ENCODE measurements at places on chromosomes 4 and X.
A peak's percentile ranks its signal among the peaks of the same experiment; 100 is the strongest.

DNA sequence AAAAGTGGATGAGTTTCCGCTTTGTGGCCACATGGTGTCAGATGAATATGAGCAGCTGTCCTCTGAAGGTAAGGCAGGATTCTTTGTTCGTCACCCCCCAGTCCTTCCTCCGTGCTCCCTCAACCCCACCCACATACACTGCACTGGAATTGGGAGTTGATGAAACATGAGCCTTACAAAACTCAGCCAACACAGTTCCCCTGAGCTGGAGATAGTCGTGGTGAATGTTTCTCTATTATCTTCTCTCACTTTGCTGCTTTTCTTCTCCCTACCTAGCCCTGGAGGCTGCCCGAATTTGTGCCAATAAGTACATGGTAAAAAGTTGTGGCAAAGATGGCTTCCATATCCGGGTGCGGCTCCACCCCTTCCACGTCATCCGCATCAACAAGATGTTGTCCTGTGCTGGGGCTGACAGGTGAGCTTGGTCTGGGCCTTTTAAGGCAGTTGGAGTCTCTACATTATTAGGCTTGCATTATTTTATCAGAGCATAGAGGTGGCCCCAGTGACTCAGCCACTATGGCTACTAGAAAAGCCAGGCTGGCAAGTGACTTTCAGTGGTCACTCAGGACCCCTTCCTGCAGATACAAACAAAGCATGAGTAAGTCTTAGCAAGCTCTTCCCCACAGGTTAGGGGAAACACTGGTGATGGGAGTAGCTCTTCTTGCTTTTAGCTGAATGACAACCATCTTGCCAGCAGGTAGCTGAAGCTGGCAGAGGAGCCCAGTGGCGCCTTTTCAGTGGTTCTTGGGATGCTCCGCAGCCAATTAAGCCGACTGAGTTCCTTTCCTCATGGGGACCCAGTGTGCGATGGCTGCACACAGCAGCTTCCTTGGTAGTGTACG is 1.6 kb downstream of the RPL10 start:
- no peak for DNase-seq

DNA sequence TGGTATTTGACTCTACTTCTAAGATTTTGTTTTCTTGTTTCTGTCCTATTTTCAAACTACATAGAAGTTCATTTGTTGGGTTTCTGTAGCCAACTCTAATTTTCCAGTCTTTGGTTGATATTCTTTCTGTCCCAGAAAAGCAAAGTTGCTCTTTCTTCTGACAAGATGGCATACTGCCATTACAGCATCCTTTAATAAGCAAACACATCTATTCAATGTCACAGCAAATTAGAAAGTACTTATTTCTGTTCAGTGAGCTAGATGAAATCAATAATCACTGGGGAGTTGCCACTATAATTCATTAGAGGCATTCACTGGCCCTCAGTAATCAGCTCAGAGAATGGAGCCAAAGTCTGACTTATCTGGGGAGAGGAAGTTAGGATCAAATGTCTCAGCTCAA is 1258.0 kb upstream of the IGFBP7 start:
- DNase-seq = no peak

DNA sequence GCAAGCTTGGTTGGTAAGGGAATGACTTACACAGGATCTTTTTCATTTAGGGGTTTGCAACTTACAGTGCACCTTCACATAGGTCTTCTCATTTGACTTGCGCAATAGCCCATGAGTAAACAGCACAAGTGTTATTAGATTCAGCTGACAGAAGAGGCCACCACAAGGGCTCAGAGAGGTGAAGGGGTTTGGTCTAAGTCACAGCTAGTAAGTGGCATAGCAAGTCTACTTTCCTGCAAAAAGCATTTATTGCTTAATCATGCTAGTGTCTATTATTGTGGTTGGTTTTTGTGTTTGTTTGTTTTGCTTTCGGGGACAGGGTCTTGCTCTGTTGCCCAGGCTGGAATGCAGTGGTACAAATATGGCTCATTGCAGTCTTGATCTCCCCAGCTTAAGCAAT is 83.3 kb downstream of the SPRY1 start:
- no peak for DNase-seq

- no peak for DNase-seq
Measured at GRCh38 chr4:156251373-156252065, 297.9 kb upstream of the CTSO start.

GRCh38 chr4:65651031-65651430 is 19.3 kb downstream of the EPHA5 start:
- no peak for DNase-seq

DNA sequence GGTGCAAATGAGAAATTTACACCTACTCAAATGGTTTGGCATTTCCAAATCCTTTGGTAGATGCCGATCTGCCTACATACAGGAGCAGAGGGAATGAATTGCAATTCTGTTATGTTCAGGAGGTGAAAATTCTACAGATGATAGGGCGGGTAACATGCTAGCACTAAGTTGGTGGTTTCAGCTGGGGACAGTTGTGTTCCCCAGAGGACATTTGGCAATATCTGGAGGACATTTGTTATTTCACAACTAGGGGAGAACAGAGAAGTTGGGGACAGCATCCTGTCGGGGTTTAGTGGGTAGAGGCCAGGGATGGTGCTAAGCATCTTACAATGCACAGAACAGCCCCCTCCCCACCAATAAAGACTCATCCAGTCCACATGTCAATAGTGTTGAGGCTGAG is 96.5 kb upstream of the PUDP start:
- no peak for DNase-seq

GRCh38 chr4:166499820-166500219 is 626.8 kb downstream of the TLL1 start:
- DNase-seq = no peak

DNA sequence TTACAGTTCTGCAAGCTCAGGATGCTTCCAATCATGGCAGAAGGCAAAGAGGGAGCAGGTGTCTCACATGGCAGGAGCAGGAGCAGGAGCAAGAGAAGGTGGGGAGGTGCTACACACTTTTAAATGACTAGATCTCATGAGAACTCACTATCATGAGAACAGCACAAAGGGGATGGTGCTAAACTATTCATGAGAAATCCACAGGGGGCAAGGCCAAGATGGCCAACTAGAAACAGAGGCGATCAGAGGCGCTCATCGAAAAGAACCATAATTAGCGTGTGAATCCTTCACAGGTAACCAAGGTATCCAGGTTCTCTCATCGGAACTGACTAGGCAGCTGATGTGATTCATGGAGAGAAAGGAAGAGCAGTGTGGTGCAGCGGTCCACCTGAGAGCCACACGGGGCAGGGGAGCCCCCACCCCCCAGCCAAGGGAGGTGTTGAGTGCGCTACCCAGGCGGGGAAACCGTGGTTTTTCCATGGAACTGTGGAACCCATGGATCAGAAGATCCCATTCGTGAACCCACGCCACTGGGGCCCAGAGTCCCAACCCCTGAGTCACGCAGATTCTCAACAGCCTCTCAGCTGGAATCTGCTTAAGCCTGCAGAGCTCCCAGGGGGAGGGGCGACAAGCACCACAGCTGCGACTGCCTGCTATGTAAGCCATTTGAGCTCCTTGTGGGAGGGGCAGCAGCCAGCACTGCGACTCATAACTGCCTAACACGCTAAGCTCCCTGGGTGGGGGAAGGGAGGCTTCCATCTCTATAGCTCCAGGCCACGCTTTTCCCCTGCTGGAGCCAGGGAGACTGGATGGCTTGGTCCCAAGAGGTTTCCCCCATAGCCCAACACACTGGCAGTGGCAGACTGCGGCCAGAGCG is 46.7 kb downstream of the FGF16 start:
- DNase-seq = no peak

DNA sequence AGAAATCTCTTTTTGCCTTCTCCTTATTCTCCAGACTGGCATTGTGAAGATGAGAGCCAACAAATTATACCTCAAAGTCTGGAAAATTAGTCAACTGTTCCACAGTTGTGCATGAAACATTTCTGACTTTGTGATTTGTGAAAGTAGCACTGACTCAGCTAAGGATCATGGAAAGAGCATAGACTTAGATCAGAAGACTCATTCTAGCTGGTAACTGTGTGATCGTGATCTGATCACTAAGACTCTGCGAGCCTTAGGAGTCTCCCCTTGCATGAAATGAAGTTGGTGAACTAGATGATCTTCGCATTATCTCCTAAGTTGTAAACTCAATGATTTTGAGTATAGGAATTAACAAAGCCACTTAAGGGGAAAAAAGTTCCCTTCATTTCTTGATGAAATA is 668.1 kb downstream of the RPA4 start:
- no peak for DNase-seq

DNA sequence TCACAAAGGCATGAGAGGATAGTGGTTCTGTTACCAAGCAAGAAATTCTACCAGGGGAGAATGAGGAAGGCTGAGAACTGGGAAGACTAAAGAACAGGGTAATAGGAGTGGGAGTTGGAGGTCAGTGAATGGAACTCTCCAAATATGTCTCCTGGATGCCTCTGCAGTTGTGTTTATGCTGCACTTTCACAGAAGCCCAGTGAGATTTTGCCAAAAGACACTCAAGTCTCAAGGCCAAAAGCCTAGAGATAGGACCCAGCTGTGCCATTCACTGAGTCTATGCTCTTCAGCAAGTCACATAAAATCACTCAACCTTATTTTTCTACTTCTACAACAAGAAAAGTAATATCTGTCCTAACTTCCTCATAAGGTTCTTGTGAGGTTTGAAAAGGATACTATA is 285.4 kb downstream of the UNC5C start:
- DNase-seq = no peak

- no peak for DNase-seq
Measured at GRCh38 chrX:126550816-126551215, 1.8 kb downstream of the DCAF12L1 start.

DNA sequence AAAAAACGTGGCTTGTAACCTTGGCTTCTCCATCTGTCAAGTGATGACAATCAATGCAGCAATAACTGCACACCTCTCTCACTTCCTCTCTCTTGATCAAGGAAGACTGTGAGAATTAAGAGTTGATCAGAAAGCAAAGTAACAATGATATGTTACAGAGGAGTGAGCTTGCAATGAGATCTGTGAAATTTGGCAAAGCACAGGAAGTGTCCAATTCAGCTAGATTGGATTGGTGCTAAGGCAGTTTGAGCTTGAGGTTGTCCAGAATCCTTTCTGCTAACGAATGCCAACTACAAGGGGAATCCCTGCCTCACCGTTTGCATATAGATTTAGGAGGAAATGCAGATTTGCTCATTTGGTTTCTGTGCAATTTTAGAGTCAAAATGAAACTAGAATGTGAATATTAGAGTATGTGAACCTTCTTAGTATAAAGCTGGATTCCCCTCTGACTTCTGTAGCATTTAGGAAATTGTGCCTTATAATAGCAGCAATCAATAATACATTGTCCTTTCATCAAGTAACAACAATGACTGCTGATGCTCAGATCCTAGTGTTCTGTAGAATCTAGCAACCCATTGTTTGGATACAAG is 346.4 kb downstream of the PTTG2 start:
- no peak for DNase-seq

DNA sequence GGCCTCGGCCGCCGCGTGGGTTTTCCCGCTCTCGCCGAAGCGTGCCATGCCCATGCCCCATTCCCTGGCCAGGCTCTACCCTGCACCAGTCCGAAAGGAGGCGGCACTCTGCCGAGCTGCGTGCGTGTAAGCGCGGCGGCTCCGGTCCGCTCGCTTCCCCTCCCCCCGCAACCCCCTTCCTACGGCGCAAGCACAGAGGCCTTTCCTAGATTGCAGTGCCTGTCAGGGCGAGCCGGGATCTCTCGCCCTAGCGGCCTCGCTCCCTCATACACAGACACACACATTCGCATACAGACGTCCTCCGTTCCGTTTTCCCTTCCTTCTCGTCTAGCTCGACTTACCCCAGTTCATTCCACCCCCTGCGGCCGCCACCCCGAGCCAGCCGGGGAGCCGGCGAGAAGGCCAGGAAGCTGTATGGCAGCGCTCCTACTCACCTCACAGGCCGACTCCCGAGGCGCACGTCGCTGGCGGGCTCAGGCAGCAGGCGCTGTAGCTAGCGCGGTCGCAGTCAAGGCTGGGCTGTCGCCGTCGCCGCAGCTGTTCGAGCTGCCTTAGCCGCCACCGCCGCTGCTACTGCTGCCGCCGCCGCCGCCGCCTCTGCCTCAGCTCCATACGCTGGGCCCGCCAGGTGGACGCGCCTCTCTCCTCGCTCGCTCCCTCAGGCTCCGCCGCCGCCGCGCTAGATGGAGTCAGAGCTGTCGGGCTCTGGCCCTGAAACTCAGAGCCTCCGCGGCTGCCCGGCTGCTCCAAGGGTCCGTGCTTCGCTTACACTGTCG is 615 bp downstream of the NEXMIF start:
- DNase-seq = no peak

GRCh38 chr4:22338796-22339195 is 177.1 kb downstream of the ADGRA3 start:
- no peak for DNase-seq

DNA sequence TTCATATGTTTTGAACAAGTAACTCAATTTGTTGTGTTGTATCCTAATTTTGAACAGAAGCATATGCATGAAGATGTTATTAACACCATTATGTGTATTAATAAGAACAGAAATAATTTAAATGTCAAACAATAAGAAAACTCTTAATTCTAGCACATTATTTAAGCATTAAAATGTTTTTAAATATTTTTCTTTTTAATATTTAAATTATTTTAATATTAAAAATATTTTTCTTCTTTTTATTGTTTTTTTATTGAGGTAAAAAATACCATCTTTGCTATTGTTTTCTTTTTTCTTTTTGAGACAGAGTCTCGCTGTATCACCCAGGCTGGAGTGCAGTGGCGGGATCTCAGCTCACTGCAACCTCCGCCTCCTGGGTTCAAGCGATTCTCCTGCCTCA is 441.0 kb upstream of the GALNT7 start:
- DNase-seq = no peak

GRCh38 chr4:84944947-84945346 is 21.5 kb downstream of the WDFY3 start:
- DNase-seq = no peak

DNA sequence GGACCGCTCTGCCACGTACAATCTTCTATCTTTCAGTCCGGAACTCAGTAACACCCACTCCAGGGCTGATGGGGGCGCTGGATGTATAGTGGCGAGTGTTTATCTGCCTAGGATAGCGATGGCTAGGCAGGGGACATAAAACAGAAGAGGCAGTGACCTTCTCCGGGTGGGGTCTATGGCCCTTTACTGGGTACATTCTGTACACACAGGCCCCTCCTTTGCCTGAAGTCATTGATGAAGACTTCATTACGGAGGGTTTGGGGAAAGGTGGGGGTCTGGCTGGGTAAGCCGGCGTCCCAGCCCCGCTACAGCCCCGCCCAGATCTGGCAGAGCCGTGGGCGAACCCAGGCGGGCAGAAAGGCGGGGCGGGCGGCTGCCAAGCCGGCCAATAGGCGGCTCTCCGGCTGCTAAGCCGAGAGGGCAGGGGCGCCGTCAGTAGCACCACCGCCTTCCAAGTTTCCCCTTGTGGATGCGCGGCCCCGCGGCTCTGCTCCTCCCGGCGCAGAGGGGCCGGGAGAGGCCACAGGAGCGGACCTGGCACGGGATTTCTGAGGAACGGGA is at the start of gene CHST7:
TSS of gene CHST7 (plus strand) at position 435 of the 561 bp plus-strand sequence. CDS start 167 bp downstream, outside the sequence.
- peak; percentile 59 for DNase-seq

DNA sequence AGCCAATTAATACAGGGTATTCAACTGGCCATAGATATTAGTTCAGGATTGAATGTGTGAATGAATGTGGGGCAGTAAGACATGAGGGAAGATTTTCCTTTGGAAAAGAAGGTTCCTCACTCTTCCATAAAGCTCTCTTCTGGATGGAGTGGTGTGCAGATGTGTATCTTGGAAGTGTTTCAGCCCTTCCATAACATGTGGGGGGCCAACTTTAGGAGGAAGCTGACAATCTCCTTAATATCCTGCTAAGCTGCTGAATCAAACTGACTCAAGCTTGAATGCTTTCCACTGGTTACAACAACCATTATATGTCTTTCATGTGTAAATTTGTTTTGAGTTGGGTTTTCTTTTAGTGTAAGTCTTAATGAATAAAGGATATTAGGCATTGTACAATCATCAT is 40.3 kb downstream of the FANCB start:
- no peak for DNase-seq

GRCh38 chr4:148330724-148331123 is 111.5 kb downstream of the NR3C2 start:
- no peak for DNase-seq

Measured in activated CD4-positive, CD25-positive, alpha-beta regulatory T cell treated with anti-CD3 and anti-CD28 coated beads, Interleukin-2, amount 50 U/mL, for 72 hours (primary cell).